HL-60 (cell line): ENCODE measurements at places on chromosomes 1 and 21.
A peak's percentile ranks its signal among the peaks of the same experiment; 100 is the strongest.

GRCh38 chr21:45536301-45537081, 5.7 kb downstream of the SLC19A1 start:
- no peak for DNase-seq

DNA sequence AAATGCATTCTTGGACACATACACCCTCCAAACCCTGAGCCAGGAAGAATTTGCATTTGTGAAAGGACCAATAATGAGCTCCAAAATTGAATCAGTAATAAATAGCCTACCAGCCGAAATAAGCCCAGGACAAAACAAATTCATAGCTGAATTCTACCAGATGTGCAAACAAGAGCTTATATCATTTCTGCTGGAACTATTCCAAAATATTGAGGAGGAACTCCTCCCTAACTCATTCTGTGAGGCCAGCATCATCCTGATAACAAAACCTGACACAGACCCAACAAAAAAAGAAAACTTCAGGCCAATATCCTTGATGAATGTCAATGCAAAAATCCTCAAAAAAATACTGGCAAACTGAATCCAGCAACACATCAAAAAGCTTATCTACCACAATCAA, 6.7 kb downstream of the SPRR2E start:
- no peak for DNase-seq

DNA sequence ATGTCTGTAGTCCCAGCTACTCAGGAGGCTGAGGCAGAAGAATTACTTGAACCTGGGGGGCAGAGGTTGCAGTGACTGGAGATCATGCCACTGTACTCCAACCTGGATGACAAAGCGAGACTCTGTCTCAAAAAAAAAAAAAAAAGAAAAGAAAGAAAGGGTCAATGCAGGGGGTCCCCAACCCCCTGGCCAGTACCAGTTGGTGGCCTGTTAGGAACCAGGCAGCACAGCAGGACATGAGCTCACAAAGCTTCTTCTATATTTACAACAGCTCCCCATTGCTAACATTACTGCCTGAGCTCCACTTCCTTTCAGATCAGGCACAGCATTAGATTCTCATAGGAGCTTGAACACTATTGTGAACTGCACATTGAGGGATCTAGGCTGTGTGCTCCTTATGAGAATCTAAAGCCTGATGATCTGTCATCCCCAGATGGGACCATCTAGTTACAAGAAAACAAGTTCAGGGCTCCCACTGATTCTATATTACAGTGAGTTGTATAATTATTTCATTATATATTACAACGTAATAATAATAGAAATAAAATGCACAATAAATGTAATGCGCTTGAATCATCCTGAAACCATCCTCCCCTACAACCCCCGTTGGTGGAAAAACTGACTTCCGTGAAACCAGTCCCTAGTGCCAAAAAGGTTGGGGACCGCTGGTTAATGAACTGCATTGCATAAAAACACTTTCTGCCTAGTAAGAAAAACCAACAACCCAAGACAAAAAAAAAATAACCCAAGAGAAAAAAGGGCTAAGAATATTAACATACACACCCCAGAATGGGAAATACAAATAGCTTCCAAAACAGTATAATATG, 2.8 kb downstream of the ZBTB8OS start:
- DNase-seq = no peak

DNA sequence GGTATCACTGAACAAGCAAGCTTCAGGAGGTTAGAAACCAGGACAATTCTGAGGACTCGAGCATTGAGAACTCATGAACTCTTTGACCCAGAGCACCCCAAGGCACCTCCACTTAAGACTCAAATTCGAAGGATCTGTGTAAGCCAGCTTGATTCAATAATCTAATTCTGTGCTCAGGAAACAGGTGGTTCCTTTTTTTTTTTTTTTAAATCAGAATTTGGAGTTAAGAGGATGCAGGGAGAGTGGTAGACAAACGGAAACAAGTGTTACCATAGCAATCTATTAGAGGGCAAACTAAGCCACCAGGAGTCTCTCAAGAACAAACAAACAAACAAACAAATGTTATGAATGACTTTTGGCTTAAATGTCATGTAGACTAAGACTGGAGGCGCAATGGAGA, 53.8 kb upstream of the DPH5 start:
- no peak for DNase-seq

- no peak for DNase-seq
Measured at GRCh38 chr1:239922778-239923522, 168.7 kb upstream of the FMN2 start.

DNA sequence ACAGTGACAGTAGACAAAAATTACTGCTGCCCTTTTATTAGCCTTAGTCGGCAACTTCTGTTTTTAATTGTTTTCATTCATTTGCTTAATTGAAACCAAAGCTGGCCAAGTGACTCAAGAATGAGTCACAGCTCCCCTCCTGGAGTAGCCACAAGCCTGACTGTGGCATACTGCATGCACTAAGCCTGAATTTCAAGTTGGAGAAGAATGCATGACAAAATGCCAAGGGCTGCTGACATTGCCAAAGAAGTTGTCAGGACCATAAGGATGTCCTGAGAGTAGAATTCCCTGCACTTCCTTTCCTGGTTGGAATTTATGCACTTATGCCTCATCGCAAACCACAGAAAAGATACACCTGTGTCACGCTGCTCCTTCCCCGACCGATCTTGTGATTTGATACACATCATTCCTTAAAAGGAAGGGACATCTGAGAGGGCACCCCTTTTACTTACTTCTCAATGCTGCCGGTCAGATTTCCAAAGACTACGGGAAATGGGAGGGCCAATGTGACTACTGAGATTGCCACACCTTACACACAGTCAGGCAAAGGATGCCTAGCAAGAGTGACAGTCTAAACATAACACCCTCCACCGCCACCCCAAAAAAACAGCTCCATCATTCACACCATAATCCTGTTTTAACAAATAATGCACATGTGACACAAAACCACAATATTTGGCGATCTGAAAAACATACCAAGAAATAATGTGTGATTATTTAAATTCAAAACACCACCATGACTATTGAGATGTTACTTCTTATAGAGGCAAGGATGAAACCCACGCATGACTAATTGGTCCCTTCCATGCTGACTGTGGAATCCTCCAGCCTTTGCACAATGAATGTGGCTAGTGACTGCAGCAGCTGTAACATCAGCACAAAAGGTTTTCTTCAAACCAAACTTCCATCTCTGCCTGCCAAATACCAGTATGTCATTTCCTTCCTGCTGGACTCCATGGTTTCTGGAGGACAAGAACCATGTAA, 28.2 kb downstream of the VAV3 start:
- peak; percentile 62 for DNase-seq

DNA sequence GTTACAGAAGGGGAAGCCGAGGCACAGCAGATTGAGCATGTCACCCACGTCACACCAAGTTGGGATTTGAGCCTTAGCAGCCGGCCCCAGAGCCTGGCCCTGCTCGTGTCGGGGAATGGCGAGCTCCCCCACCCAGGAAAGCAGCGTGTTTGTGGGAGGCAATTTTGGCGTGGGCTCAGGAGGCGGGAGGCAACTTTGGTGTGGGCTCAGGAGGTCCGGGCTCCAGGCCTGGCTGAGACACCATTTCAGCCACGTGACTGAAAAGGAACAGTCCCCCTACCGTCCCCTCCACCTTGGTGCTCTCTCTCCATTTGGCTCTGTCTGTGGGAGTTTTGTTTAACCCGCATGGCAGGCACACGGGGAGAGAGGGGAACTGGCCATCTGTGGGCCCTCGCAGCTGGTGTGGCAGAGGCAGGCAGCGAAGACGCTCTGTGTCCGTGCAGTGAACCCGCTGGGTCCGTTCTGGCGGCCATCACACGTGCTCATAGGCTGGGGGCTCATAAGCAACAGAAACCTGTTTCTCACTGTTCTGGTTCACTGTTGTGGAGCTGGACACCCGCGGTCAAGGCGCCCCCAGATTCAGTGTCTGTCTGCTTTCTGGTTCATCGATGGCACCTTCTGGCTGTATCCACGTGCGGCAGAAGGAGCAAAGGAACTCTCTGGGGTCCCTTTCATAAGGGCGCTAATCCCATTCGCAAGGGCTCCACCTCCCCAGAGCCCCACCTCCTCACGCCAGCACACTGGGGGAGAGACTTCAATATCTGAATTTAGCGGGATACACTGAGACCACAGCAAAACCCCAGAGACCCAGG, 110.2 kb downstream of the CRYAA start:
- DNase-seq = no peak

- DNase-seq = no peak
Measured at GRCh38 chr1:67785847-67786753, 47.2 kb downstream of the GNG12 start.

- DNase-seq = no peak
Measured at GRCh38 chr1:43294761-43295160, 6.0 kb upstream of the TIE1 start.

GRCh38 chr1:93159337-93159736, 20.9 kb downstream of the TMED5 start:
- no peak for DNase-seq

DNA sequence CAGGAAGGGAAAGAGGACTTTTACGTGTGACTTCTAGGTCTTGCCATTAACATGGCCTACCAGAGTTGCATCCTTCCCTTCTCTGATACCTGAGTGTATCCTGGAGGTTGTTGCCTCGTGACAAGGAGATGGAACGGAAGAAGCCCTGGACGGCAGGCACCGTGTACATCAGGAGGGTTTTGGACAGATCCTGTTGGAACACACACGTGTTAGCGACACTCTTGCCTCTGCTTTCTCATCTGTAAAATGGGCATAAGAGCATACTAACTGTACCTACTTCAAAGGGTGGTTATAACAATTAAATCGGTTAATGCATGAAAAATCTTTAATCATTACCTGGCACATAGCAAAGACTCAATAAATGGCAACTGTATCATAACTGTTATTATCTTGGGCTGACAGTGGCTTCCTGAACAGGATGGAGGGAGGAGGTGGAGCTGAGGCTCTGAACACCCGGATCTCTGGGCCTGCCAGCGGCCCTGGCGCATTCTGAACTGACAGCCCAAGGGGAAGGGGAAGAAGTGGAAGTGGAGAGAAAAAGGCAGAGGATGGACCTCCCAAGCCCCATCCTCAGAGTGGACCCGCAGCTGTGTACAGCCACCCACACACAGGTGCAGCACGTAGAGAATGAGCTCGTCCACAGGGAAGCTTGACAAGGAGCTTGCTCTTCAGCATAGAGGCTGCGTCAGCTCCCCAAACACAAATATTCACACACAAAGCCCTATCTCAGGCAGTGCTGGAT, 30.2 kb upstream of the EXOSC10 start:
- no peak for DNase-seq
